CD14-positive monocyte (primary cell): ENCODE measurements at places on chromosomes 12 and 14.

DNA sequence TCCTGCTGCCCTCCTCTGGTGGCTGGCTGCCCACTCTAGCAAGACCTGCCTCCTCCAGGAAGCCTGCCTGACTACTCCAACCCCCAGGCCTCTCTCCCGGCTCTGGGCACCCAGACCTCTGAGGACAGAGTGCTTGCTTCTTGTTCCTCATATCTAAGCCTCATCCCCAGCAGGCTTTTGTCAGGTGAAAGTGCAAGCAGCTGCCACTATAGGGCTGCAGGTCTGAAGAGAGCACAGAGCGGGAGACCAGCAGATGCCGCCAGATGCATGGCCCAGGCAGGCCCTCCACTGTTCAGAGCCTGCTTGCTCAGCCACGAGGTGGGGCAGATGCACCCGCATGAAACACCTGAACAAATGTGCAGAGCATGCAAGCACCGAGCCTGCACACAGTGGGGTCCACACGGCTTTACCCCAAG, 73.0 kb downstream of the SERPINA3 start:
- no peak for DNase-seq

- no peak for DNase-seq
Measured at GRCh38 chr12:26281320-26281719, 85.9 kb downstream of the SSPN start.

DNA sequence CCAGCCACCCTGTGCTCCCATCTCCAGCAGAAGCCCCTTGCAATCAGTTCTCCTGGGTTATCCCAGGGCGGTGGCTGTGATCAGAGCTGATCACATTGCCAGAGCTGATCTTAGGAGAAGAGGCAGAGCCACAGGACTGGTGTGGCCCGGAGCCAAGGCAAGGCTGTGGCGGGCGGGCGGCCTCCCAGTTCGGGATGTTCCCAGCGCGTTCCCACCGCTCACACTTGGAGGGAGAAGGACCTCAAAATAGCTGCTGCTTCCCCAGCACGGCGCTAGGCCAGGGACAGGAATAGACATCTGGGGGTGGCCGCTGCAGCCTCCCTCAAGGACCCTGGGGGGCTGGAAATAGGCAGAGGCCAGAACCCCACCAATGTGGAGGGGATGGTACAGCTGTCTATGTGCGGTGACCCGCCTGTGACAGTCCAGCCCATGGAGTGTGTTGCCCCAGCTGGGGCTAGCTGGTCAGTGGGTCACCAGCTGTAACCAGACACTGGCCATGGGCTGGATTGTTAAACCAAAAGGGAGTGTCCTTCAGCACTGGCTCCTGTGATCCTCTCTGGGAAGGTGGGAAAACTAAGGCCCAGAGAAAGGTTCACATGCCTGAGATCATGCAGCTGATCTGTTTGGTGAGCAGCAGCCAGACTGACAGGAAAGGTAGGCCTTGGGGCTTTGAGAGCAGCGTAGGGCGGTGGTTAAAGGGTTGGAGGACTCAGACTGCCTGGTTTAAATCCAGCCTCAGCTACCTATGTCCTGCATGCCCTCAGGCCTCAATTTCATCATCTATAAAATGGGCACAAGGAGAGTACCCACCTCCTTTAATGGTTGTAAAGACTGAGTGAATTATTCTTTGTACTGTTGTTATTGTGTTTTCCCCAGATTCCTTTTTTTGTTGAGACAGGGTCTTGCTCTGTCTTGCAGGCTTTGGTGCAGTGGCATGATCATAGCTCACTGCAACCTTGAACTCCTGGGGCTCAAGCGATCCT, 8.0 kb upstream of the POP5 start:
- DNase-seq, result no peak

- DNase-seq, result no peak
Measured at GRCh38 chr14:78259831-78260230, 89.7 kb downstream of the NRXN3 start.

GRCh38 chr14:54818201-54819133, 84.2 kb downstream of the GCH1 start:
- no peak for DNase-seq

GRCh38 chr12:91883811-91884210, 261.8 kb downstream of the BTG1 start:
- DNase-seq, result no peak

- no peak for DNase-seq
Measured at GRCh38 chr12:44015333-44015941, 179.6 kb downstream of the TMEM117 start.

DNA sequence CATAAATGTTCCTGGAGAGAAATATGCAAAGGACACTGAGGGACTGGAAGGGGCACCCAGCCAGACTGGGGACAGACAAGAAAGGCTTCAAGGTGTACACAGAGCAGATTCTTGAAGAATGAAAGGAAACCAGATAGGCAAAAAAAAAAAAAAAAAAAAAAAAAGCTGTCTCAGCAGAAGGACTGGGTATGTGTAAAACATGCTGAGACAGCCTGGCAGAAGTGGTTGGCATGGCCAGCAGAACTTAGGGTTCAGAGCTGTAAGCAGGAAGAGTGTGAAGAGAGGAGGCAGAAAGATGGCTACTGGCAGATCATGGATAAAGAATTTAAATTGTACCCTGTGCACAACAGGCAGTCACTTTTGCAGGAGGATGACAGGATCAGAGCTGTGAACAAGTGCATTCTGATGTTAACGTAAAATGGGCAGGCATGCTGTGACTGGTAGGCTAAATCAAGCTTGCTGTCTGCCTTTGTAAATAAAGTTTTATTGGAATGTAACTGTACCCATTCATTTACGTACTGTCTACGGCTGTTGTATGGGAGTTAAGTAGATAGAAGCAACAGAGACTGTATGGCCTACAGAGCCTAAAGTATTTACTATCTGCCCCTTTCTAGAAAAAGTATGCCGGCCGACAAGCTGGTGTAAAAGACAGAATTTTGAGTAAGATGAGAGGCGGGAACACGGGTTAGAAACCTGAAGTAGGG, 42.2 kb downstream of the UBR7 start:
- no peak for DNase-seq

DNA sequence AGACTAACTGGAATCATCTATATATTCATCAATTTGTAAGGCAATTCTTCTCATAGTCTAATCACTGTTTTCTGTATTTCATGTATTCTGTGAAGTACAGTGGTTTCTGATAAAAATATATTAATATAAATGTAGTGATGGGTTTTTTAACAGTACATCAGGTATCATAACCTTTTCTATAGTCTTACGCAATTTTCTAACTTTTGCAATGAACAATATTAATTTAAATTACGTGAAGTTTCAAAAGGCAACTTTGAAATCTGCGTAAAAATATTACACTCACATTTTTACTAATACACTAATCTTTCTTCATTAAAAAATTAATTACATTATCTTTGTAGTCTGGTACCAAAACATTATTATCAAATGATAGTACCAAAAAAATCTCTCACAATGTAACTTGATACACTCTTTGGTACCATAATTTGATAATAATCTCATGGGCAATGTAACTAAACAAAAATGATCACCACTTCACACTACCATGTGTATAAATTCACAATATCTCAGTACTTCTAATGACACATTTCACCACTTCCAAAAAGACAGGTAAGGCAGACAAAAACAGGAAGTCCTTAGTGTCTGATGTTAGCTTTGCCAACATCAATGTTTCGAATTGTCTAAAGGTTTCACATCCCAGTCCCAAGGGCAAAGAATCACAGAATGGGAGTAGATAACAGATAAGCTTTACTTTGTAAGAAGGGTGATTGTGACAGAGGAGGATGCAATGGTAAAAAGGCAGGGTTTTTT, 8.7 kb downstream of the DNAI7 start:
- DNase-seq, result no peak

GRCh38 chr14:80100681-80101080, 110.6 kb downstream of the DIO2 start:
- DNase-seq, result no peak
